K562 (cell line): ENCODE measurements at places on chromosomes 2 and 18.

DNA sequence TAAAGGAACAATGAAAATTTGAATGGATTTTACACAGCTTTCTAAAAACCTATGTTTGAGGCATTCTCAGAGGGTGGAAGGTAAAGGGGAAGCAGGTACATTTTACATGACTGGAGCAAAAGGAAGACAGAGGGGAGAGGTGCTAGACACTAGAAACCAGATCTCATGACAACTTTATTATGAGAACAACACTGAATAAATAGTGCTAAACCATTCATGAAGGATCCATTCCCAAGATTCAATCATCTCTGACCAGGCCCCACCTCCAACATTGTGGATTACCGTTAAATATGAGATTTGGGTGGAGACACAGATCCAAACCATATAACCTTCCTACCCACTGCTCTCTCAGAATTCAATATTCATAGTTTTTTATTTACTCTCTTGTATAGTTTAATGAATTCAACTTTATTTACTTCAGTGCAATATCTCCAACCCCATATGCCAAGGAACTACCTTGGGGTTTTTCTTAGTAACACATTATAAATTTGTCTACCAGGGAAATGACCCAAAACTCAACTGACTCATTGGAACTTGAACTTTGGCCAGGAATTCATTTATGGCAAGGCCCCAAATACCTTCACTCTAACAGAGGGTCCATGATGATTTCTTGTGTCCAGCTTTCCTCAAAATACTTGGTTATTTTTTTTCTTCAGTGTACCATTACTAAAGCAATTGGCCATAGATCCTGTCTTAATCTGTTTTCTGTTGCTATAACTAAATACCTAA lies 317.8 kb downstream of the GULP1 start:
- no peak overlapping the region for H3K27ac ChIP-seq
- DNase-seq, result no peak
- H3K4me3 ChIP-seq, result no peak overlapping the region
- H3K36me3 ChIP-seq, result no peaks in the 10 kb centered on the region
- H3K4me1 ChIP-seq, result no peaks in the 10 kb centered on the region

GRCh38 chr2:75199428-75200011 lies at the start of gene TACR1:
Gene TACR1, minus strand, starts transcription at chr2:75199520. Its CDS starts 586 bp downstream, at chr2:75198934.
- peak; percentile 21 for DNase-seq
- peaks cover 10% of the 10 kb centered on the region for H3K27me3 ChIP-seq
- H3K4me3 ChIP-seq, result no peak within 1 kb of the TSS
- peaks cover 10% of the 10 kb centered on the region; the same call in 1 of the 2 replicates for H3K4me1 ChIP-seq

DNA sequence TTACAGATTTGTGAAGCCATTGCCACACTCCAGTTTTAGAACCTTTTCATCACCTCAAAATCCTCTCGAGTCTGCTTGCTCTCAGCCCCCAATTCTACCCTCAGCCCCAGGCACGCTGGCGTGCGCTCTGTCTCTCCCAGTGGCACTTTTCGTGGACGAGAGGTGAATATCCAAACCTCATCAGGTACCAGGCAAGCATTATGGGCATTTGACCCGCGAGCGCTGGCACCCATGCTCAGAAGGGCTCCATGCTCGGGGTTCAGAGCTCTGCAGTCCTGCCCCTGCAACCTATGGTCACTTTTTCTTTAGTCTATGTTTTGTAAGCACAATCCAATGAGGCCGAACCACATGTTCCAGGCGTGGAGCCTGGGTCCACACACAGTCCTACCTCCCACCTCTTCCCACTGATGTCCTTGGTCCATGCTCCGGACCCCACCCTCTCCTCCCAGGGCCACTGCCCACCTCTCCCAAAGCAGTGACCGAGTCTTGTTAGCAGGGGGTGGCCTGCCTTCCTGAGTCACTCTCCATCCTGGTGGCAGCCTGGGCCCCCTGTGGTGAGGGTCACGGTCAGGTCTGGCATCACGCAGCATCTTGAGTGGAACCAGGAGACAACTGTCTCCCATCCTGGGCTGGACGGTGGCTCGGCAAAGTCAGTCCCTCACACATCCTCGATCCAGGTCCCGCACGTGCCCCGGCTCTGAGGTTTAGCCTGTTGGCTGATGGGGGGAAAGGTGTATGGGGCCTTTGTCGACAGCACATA lies 256.9 kb downstream of the NDUFA10 start:
- peaks cover 34% of the 10 kb centered on the region for H3K27me3 ChIP-seq
- H3K36me3 ChIP-seq, result no peaks in the 10 kb centered on the region
- no peak for DNase-seq
- H3K4me3 ChIP-seq, result no peak overlapping the region
- H3K27ac ChIP-seq, result no peak overlapping the region
- no peaks in the 10 kb centered on the region for H3K4me1 ChIP-seq

GRCh38 chr18:38539856-38540255 lies 974.3 kb upstream of the CELF4 start:
- H3K36me3 ChIP-seq, result no peaks in the 10 kb centered on the region
- H3K27ac ChIP-seq, result no peak overlapping the region
- DNase-seq, result no peak
- H3K27me3 ChIP-seq, result no peaks in the 10 kb centered on the region
- H3K4me1 ChIP-seq, result no peaks in the 10 kb centered on the region

GRCh38 chr2:152062125-152063091 lies 36.4 kb downstream of the CACNB4 start:
- DNase-seq, result no peak
- H3K4me1 ChIP-seq, result no peaks in the 10 kb centered on the region
- no peaks in the 10 kb centered on the region for H3K36me3 ChIP-seq
- no peaks in the 10 kb centered on the region for H3K27me3 ChIP-seq
- no peak overlapping the region for H3K4me3 ChIP-seq
- no peak overlapping the region for H3K27ac ChIP-seq

DNA sequence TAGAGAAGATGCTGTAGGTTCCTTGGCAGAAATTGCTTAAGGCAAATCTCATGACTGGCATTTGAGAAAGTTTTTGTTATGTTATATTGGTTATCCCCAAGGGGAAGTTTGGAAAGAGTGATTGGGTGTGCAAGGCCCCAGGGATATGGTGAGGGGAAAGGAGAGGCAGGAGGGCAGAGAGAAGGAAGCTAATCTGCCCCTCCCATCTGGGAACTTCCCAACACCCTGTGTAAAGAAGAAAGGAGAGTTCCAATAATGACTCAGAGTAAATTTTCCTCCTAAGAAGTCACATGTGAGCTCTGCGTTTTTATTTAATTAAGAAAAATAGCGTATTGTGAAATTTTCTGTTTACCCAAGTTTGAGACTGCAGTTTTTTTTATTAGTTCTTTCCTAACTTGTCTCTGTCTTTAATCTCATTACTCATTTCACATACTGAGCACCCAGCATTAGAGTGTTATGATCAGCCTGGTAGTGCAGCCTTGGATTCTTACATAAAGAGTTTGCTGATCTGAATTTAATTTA lies 3.1 kb upstream of the KYNU start:
- peak overlapping the region; percentile 37; the same call in 1 of the 3 replicates for H3K27ac ChIP-seq
- H3K4me1 ChIP-seq, result no peaks in the 10 kb centered on the region
- H3K27me3 ChIP-seq, result no peaks in the 10 kb centered on the region
- H3K4me3 ChIP-seq, result no peak overlapping the region

GRCh38 chr18:48667276-48668254 lies 128.7 kb downstream of the CTIF start:
- no peak overlapping the region for H3K4me3 ChIP-seq
- H3K27ac ChIP-seq, result no peak overlapping the region
- no peaks in the 10 kb centered on the region for H3K4me1 ChIP-seq
- no peaks in the 10 kb centered on the region for H3K36me3 ChIP-seq

- peaks cover 7% of the 10 kb centered on the region; the same call in 2 of the 3 replicates for H3K27me3 ChIP-seq
- H3K36me3 ChIP-seq, result no peaks in the 10 kb centered on the region
- H3K4me3 ChIP-seq, result no peak overlapping the region
- H3K4me1 ChIP-seq, result peaks cover 3% of the 10 kb centered on the region; the same call in 1 of the 3 replicates
Observed at GRCh38 chr2:174490051-174490450, 3.2 kb upstream of the GPR155 start.

- H3K4me3 ChIP-seq, result no peak overlapping the region
- H3K27ac ChIP-seq, result no peak overlapping the region
- H3K4me1 ChIP-seq, result peaks cover 3% of the 10 kb centered on the region; the same call in 1 of the 3 replicates
- no peak for DNase-seq
Observed at GRCh38 chr2:45674035-45674816, 22.8 kb downstream of the PRKCE start.

DNA sequence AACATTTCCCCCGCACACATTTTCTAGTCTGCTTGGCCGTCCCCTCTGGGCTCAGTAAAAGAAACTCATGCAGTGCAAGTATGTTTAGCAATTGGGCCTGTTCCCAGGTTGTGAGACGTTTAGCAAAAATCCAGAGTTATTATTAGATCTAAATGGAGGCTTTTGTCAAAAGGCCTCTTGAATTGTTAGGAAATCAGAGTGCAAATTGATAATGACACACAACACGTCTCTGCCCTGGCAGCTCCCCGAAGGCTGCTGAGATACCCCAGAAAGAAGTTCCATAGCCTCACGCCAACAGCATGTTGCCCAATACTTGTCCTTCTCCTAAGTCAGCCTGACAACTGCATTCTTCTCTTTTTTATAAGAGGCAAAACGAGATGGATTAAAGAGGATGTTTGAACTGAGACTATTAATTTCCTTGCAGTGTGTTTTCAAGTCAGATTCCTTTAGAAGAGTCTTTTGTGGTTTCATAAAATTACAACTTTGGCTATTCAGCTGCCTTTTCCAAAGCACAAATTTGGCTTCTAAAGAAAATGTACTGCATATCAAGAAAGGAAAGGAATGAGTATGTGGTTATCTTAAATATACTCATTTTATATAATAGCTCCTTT lies 202.2 kb downstream of the TRIB2 start:
- no peaks in the 10 kb centered on the region for H3K27me3 ChIP-seq
- no peak overlapping the region for H3K4me3 ChIP-seq
- H3K36me3 ChIP-seq, result no peaks in the 10 kb centered on the region
- no peak overlapping the region for H3K27ac ChIP-seq
- no peaks in the 10 kb centered on the region for H3K4me1 ChIP-seq

GRCh38 chr2:181683518-181684453 lies 3.5 kb upstream of the NEUROD1 start:
- no peaks in the 10 kb centered on the region for H3K36me3 ChIP-seq
- no peak overlapping the region for H3K4me3 ChIP-seq
- H3K27ac ChIP-seq, result no peak overlapping the region
- peaks cover 46% of the 10 kb centered on the region for H3K27me3 ChIP-seq
- no peaks in the 10 kb centered on the region for H3K4me1 ChIP-seq

DNA sequence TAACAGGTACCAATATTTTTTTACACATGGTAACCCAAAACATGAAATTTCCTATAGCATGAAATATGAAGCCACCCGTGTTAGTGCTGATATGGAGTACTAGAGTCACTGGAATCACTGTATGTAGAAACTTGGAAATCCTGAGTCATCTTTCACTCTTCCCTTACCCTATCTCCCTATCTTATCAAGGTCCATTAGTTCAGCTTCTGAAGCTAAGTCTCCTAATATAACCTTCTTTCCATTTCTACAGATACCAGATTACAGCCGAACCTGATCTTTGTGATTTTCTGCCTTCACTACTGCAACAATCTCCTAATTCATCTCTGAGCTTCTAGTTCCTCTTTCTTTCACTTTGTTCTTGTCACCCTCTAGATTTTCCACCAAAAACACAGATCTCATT lies 59.0 kb downstream of the SEPTIN10 start:
- no peak for DNase-seq
- no peak overlapping the region for H3K4me3 ChIP-seq
- no peak overlapping the region for H3K27ac ChIP-seq
- H3K27me3 ChIP-seq, result peaks cover 4% of the 10 kb centered on the region; the same call in 1 of the 2 replicates
- no peaks in the 10 kb centered on the region for H3K4me1 ChIP-seq
